ENCODE measurements at places on chromosomes 11 and 22.

- DNase-seq, result peak; percentile 31
These were observed 333.7 kb upstream of the LUZP2 start for GRCh38 chr11:24163146-24163545.

DNA sequence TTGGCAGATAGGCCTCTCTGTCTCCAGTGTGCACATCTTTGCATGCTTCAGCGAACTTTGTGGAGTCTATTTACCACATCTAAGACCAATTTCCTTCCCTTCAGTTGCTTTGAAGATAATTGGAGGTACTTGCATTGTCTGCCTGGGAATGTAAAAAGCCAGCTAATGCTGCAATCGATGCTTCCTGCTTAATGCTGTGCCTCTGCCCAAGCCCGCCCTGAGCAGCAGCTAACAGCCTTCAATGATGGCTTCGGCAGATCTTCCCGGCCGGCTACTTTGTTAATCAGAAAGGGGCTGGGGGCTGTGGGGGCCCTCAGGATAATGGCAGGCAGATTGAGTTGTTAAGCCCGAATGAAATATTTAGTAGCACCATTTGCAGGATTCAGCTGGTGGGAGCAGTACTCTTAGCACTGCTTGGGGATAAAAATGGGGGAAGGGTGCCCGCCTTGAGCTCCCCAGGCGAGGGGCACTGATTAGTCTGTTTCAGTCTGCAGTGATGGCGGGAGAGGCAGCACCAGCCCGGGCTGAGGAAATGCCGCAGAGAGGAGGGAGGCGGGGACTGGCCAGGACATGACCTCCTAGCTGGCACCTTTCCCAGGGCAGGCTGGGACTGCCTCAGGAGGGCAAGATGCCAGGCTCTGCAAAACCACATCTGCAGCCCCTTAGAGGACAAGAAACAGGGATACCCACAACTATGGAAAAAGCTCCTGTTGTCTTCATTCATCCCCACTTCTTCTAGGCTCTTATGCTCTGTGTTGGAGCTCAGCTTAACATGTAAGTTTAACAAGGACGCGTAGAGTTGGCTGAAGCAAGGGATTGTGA is 460.0 kb downstream of the BUD13 start:
- DNase-seq, result no peak

GRCh38 chr11:130037881-130038585 is 31.7 kb upstream of the APLP2 start:
- DNase-seq, result no peak

GRCh38 chr22:39012533-39013511 is 1.2 kb upstream of the APOBEC3C start:
- DNase-seq, result no peak

DNA sequence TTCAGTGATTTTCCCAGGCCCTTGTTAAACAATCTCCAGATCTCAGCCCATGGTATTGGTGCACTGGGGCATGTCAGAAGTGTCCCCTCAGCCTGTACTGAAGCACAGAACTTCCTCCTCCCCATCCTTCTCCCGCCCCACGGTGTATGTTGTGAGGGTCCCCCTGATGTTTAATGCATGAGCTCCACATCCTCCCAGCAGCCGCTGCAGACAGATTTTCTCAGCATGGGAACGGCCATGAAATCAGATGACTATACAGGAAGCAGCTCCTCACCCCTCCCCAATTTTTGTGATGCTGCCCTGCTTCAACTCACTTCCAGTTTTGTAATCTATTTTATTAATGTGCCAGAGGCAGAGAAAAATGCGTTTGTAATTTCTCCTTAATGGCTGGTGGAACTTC is 406.0 kb downstream of the MIAT start:
- DNase-seq, result no peak

DNA sequence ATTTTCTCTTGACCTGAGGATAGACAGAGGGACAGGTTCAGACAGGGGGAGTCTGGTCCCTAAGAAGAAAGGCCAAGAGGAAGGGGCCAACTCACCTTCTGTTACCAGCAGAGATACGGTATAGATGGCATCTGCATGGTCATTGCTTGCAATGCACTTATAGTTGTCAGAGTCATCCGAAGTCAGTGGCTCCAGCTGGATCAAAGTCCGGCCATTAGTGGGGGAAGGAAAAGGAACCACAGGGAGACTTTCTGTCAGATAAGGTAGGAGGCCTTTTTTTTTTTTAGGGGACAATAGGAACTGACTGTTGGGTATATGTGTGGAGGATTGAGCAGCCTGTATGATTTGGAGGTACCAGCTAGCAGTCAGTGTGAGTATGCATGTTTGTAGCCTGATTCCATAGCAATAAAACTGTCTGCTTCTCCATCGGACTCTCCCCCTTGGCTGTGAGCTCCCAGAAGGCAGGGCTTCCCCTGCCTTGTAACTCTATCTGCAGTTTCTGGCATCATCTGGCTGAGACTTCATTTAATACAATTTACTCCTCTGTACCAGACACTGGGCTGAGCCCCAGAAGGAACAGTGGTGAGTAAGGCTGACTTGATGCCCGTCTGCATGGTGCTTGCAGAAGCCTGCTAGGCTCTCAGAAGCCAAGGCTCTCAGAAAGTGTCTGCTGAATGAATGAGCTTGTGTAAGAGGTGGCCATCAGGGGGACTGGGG is 5.7 kb downstream of the IGSF22 start:
- peak; percentile 25 for DNase-seq

DNA sequence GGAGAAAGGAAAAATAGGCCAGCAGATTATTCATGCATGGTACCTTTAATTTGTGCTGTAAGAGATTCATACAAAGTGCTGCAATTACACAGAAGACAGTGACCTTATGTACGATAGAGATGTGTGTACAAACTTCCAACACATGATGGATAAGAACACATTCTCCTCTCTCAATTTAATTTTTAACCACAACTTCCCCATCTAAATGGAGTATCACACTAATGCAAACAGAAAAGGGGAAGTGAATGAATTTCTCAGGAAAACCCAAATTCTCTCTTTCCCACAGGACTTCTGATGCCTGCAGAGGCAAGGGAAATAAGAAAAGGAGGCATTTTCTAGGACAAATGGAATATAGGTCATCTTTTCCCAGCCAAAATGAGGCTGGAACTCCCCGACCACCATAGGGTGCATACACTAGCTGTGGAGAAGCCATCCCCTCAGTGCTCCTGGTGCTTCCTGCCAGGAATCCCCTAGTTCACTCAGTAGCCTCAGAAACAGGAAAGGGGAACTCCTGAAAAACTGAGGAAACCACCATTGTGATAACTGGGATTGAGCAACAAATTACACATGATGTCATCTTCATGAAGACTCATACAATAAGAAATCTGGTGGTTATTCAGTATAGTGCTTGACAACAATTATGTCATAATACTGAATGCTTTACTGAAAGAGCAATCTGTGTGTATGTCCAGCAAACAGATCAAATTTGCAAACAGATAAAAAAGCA is 22.4 kb downstream of the MMP10 start:
- DNase-seq, result peak; percentile 45

DNA sequence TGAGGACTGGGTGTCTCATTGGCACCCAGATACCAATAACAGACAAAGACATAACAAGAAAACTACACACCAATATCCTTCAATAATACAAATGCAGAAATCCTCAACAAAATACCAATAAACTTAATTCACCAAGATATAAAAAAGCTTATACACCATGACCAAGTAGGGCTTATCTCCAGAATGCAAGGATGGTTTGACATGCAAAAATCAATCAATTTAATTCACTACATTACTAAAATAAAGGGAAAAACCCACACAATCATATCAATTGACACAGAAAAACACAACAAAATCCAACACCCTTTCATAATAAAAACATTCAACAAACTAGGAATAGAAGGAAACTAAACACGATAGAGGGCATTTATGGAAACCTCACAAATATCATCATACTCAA is 40.6 kb downstream of the LHFPL7 start:
- no peak for DNase-seq

- DNase-seq, result no peak
These were observed 1228.0 kb downstream of the TBC1D22A start for GRCh38 chr22:47990481-47990880.

DNA sequence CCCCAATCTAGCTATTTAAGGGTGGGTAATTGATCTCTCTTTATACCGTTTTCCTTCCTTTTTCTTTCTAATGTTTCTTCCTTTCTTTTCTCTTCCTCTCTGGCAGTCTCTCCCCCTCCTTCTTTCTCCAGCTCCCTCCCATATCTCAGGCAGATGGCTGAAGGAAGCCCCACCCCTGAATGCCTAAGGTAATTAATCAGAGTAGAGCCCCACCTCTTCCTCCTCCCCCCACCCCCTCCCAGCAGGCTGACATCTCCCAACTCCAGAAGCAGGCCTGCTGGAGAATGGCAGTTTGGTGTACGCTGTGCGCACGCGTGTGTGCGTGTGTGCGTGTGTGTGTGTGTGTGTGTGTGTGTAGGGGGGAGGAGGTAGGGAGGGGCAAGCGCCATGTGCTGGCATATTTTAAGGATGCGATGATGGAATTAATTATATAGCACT is 122.6 kb downstream of the APOL5 start:
- peak; percentile 98 for DNase-seq

GRCh38 chr11:34348096-34348495 is 9.7 kb downstream of the ABTB2 start:
- DNase-seq, result no peak

GRCh38 chr11:313304-313786 is 495 bp upstream of the IFITM1 start:
- DNase-seq, result no peak

DNA sequence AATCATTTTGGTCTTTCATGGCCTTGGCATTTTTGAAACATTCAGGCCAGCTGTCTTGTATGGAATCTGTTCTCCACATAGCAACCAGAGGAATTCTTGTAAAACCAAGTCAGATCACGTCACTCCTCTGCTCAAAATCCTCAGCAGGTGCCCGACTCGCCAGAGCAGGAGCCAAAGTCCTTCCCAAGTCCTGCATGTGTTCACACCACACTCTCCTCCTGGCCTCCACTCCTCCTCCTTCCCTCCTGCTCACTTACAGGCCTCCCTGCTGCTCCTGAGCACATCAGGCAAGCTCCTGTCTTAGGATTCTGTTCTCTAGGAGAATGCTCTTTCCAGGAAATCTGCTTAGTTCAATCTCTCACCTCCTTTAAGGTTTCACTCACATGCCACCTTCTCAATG is 6.9 kb upstream of the PSMC3 start:
- peak; percentile 69 for DNase-seq

- DNase-seq, result peak; percentile 94
These were observed 197.2 kb upstream of the PITPNB start for GRCh38 chr22:28116219-28116673.

- DNase-seq, result no peak
These were observed 6.1 kb downstream of the MAPK1 start for GRCh38 chr22:21861264-21861848.

DNA sequence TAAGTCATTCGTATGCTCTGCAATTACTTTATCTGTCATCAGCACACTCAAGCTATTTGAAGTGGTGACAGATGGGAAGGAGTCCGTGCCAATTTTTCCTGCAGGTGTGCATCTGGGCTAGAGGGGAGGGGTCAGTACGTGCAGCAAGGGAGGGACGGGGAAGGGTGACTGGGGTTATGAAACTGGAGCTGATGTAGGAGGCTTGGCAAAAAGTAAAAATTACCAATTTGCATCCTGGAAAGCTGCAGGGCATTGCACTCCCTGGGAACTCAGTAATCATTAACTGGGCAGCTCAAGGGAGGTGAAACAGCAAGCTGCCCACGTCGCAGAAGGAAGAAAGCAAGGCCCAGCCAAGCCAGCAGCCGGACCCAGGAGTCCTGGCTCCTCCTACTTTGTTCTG is 87.1 kb upstream of the TMEM45B start:
- no peak for DNase-seq

- DNase-seq, result no peak
These were observed 301 bp upstream of the PTPRCAP start for GRCh38 chr11:67437809-67438157.

DNA sequence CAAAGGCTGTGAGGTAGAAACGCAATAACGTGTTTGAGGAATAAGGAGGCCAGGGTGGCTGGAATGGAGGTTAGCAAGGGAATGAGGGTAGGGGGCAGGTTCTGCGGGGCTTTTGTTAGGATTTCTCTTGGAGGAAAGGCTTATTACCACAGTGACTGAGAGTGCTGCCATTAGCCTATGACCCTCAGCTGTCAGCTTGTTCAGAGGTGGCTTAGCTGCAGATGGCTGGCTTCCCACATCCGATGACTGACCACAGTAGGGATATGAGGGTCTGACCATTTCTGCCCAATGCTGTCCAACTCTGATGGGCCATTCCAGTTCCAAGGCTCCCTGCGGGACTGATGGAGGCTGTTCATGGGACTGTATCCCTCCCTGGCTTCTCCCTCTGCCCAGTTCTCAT is 181.8 kb downstream of the MIAT start:
- no peak for DNase-seq

- DNase-seq, result peak; percentile 42
These were observed 41.8 kb upstream of the ZBTB16 start for GRCh38 chr11:114017723-114018122.

- DNase-seq, result no peak
These were observed 103.8 kb downstream of the MORC2 start for GRCh38 chr22:30864441-30865420.

GRCh38 chr11:7999795-8000194 is 12.7 kb downstream of the EIF3F start:
- DNase-seq, result no peak

- DNase-seq, result no peak
These were observed 885.3 kb downstream of the TBC1D22A start for GRCh38 chr22:47647720-47648119.

- no peak for DNase-seq
These were observed 5.2 kb upstream of the MRPL16 start for GRCh38 chr11:59815754-59816153.

DNA sequence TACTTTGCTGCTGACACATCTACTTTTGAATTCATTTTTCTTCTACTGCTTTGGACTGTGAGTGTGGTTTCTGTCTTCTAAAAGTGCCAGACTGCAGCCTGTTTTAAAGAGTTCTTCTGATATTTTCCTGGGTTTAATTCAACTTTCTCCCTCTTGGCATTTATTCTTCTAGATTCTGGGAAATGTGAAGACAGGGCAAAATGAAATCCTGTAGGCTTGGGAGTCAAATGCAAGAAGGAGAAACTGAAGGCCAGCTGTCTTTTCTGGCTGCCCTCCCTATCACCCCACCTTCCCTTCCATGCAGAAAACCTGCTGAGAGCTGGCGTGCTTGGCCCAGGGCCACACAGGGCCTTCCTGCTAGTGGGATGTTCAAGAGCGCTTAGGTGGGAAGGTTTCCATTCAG is 7.6 kb downstream of the ZNF70 start:
- no peak for DNase-seq

- no peak for DNase-seq
These were observed 2.2 kb downstream of the MADD start for GRCh38 chr11:47271961-47272661.

Data from EH (cell line).